ENCODE measurements at places on chromosomes 2 and 18.
A peak's percentile ranks its signal among the peaks of the same experiment; 100 is the strongest.

DNA sequence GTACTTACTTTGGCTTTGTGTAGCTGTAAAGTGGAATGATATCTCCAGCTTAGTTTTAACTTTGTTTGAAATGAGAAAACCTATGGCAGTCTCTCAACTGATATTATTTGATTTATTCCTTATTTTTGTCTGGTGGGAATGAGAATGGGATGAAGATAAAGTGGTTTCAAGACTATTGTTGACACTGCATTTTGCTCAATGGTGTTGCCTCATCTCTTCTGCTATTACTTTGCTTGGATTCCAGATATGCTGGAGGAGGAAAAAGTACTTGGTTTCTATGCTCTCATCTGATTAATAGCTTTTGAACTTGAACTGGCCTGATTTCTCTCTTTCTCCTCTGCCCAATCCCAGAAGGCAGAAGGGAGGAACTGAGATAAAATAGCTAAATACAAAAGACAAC lies 198.2 kb downstream of the CTNNA2 start:
- no peak for DNase-seq

- DNase-seq = no peak
These were observed 116.3 kb downstream of the PLCL1 start for GRCh38 chr2:197920592-197921201.

DNA sequence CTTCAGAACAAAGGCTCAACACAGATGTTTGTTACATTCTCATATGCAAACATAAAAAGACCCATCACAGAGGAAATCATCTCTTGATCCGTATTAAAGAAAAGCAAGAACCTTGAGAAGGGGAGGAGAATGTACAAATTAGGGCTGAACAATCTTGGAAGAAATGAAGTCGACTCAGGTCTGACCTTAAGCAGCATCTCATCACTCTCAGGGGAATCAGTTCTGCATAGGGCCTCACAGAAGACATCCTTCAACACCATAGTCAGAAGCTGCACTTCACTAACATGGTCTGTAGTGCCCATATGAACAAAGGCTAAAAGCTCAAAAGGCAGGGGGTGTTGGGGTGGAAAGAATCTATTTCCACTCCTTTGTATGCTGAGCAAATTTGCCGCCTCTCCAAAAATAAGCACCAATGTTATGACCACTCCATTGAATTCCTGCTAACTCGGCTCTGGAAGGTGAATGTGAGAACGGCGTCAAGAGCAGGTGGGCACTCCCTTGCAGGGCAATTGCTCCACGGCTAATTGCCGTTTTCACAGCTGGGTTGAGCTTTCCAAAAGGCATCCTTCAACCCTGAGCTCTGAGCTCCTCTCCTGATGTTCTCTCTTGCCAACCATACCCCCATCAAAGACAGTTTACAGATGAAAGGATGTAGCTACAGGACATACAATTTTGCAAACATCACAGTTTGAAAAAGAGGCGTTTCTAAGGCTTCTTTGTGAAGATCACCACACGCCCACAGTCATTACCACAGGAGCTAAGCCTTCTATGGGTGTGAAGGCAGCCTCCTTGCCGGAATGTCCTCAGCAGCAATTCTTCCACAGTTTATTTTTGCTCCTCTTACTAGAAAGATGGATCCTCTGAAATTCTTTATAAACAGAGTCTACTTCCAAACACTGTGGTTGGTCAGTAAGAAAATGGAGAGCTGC lies 10.0 kb downstream of the KLF7 start:
- DNase-seq = no peak

- DNase-seq = no peak
These were observed 119.0 kb upstream of the SYT4 start for GRCh38 chr18:43396266-43396665.

- DNase-seq = no peak
These were observed 360.0 kb upstream of the GALNT5 start for GRCh38 chr2:156897548-156897947.

GRCh38 chr2:217722883-217723472 lies 279.8 kb downstream of the TNS1 start:
- DNase-seq = no peak

GRCh38 chr2:98801921-98802321 lies 71.0 kb upstream of the MGAT4A start:
- DNase-seq = no peak

DNA sequence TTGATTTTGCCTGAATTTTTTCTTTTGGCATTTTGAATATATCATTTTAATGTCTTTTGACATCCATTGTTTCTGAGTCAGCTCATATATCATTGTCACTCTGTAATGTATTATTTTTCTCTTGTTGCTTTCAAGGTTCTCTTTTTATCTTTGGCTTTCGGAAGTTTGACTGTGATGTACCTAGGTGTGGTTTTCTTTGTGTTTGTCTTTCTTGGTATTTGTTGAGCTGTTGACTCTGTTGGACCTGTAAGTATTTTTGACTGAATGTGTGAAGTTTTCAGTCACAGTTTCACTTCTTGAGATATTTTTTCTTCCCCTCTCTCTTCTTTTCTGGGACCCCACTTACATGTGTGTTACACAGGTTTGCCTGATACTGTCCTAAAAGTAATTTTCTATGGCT lies 24.9 kb upstream of the DRC1 start:
- no peak for DNase-seq

DNA sequence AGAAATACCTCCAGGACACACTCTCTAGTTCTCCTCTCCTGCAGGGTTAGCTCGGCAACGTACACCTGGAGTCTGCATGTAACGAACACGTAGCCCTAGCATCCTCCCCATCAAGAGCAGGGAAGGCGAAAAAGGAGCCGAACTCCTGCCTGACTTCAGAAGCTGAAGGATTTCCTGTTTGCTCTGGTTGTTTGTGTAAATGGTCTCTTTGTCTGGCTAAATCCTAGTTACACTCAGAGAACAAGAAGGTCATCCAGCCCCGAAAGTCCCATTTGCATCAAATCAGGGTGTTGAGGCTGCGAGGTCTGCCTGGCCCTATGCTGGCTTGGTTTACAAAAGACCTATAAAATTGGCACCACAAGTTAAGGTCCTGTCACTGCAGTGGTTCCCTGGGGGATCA lies 66.4 kb upstream of the POMC start:
- no peak for DNase-seq

DNA sequence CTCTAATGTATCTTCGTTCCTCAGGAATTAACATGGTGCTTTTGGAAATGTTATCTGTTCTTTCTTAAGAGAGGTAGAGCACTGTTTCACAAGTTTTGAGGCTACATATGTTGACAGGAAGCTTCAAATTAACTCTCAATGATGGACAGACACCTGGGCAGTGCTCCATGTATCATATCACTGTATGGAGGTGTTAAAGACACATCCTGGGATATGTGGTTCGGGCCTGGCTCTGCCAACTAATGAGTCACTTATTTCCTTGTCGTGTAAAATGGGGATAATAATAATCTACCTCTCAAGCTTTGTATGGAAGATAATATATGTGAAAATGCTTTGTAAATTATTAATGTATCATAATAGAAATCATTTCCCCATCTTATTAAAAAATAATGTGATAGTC lies 90.2 kb downstream of the PARD3B start:
- DNase-seq = no peak

GRCh38 chr2:240593026-240593702 lies 6.6 kb downstream of the CAPN10 start:
- DNase-seq = no peak

DNA sequence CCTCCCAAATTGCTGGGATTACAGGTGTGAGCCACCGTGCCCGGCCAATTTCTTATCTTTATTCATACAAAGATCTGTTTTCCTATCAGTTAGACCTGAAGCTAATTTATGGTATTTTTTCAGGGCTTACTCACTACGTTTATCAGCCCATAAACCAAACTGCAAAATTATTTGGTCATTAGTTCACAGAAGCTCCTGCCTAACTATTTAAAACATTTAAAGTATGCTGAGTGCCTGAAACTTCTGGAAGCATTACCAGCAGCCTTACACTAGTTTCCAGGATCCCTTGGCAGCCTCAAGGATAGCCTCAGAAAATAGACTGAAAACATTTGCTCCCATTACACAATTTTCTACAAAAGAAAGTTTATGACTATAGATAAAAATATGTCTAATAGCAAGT lies 68.8 kb downstream of the GALNT13 start:
- no peak for DNase-seq

DNA sequence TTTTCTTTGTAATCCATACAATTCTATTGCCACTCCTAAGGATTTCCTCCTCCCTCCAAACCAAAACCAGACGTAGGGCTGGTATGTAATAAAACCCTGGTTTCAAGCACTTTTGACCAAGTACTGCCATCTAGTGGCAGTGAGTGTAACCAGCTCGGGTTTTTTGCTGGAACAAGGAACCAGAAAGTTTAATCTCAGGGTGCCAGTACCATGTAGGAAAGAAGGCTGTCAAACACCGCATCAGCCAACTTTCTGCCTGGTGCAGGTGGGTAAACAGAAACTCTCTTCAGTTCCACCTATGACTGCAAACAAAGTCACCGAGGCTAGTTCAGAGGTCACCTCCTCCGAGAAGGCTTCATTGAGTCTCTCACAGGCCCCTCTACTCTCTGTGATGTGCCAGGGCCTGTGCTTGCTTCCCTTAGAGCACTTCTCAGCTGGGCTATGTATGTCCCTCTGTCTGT lies 10.2 kb upstream of the THNSL2 start:
- peak; percentile 14 for DNase-seq

DNA sequence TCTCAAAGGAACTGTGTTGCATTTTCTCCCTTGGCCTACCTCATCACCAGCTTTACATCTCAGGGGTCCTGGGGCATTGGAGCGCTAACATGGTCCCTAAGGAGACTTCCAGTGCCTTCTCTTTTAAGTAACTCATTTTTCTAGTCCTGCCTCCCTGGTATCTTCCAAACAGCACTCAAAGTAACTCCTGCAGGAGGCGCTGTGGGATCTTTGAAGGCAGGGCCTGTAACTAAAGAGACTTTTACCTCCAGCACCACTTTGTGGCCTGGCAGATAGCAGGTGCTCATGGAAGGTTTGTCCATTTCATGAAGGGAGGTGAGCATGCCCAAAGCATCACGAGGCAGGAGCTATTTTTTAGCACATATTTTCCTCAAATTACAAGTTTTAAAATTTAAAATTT lies 411.0 kb upstream of the GYPC start:
- peak; percentile 4 for DNase-seq

DNA sequence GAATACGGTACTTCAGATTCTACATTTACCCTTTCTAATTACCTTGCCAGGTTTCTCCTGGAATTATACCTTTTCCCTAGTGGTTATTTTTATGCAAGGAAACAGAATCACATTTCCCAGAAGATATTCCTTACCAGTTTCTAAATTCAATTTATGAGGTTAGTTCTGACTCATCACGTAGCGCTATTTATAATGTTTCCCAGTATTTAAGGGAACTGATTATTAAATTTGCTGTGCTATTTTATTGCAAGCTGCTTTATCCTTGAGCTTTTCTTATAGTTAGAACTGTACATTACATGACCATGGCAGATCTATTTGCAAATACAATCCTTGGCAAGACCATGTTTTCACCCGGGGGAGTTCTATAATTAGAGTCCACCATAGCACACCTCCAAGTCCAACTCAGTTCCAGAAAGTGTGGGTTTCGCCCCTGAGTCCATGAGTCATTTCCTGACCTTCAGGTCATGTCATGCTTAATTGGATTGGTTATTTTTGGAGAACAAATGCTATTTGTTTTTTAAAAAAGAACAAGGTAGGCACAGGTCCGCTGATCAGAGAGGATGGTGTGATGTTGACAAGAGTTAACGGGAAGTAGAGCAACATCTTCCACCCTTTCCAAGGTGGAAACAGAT lies 126.6 kb downstream of the ZNF532 start:
- no peak for DNase-seq

DNA sequence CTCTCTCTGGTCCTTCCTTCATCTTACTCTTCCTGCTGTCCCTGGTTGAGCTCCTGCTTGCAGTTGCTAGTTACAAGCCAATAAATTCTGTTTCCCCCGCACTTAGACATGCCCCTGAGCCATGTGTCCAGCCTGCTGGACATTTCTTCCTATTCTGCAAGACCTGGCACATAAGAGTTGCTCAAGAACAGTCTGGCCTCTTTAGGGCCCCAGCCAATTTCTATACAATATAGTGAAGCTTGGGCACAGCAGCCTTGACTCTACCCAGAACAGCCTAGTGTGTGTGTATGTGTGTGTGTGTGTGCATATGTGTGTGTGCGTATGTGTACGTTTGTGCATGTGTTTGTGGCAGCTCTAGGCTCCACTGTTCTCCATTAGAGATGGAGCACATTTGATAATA lies 276.0 kb downstream of the CYRIA start:
- DNase-seq = no peak

DNA sequence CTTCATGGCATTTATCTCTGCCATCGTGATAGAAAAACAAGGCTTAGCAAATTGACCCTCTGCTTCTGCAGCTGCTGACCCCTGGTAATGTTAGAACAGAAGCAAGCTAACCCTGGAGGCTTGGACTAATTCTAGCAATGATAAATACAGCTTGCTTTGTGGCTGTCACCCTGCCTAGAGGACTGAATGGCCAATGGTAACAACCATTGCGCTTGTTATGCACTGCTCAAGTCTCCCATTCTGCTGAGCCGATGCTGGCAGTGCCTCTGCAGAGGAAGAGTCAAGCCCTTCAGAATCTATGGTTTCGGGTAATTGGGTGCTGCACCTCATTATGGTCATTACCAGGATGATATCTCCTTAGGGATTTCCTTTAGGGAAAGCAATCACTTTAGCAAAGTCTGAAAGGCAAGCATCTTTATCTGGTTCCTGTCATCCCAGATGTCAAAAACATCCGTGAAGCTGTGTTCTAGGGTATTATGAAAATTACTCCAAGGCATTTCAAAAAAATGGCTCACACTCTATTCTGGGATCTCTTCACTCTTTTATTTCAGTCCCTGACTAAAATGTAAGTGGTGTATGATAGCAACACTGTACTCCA lies 186.8 kb upstream of the DLGAP1 start:
- no peak for DNase-seq

DNA sequence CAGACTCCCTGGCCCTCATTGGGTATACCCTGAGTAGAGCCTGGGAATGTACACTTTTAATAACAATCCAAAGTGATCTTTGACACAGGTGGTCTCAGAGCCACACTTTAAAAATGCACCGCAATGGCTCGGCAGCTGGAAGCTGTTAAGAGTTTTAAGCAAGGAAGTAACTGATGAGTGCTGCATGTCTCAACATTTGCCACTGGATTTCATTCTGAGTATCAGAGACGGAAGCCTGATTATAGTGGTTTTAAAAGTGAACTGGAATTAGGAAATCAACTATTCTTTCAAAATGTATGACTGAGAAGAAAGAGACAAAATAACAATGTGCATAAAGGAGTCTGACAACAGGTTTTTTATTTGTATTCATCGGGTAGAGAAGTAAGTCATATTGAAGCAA lies 7.5 kb downstream of the MBOAT2 start:
- no peak for DNase-seq

GRCh38 chr2:7242189-7242867 lies 325.1 kb downstream of the RNF144A start:
- no peak for DNase-seq

GRCh38 chr2:61693744-61694143 lies 155.6 kb upstream of the XPO1 start:
- no peak for DNase-seq

- DNase-seq = no peak
These were observed 123.6 kb downstream of the MTX2 start for GRCh38 chr2:176392744-176393414.

GRCh38 chr2:132429941-132430573 lies 13.5 kb downstream of the GPR39 start:
- DNase-seq = no peak

Measured in stimulated activated CD4-positive, alpha-beta T cell treated with anti-CD3 and anti-CD28 coated beads, TNF-alpha, amount 100 ng/mL, for 24 hours (primary cell).